Activated CD4-positive, CD25-positive, alpha-beta regulatory T cell treated with anti-CD3 and anti-CD28 coated beads, Interleukin-2, amount 50 U/mL, for 24 hours (primary cell): ENCODE measurements at places on chromosomes 6 and 20.

- ATAC-seq, result no peak
Observed at GRCh38 chr6:971981-972640, 279.2 kb upstream of the EXOC2 start.

GRCh38 chr20:32674362-32674789 lies 635 bp upstream of the C20orf203 start:
- ATAC-seq, result peak; percentile 57

- no peak for ATAC-seq
Observed at GRCh38 chr6:26158581-26159356, 71.5 kb downstream of the HFE start.

- no peak for ATAC-seq
Observed at GRCh38 chr6:33452496-33452895, 1.9 kb upstream of the ZBTB9 start.

DNA sequence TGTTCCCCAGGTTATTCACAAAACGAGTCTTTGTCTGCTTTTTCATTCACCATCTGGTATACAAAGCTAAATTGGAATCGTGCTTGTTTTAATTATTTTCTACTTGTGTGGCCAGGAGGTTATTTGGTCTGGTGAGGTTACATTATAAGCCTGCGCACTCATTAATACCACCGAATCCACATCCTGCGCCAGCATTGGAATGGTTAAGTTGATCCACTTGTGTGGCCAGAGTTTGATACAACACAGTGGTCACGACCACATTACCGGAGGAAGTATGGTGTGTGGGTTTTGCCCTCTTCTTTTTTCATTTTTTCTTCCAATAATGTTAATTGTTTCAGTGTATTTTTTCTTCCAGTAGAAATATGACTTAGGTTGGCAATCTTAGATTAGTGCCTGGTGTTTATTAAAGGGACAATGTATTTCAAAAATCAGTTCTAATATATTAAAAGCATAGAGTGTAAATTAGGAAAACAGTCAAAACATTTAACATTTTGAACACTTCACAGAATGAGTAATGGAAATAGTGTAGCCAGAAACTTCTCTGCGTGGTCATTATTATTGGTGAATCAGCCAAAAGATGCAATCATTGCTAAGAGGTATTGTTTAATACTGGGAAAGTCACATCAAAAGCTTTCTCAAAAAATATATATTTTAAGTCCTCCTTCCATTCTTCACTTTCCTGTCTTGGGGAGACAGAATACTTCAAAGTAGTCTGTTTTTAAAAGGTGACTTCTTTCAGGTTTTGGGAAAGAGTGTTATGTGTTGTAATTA lies 84.5 kb downstream of the JARID2 start:
- peak; percentile 46 for ATAC-seq

DNA sequence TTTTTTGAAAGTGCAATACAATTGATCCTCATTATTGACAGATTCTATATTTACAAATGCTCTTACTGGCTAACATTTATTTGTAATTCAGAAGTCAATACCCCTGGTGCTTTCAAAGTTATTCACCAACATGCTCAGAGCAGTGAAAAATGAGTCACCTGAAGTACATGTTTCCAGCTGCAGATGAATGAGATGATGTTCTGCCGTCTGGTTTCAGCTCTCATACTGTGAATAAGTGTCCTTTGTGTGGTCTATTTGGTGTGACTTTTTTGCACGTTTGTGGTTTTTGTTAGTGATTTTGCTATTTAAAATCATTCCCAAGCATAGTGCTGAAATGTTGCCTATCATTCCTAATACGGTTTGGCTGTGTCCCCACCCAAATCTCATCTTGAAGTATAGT lies 22.3 kb upstream of the EYA4 start:
- no peak for ATAC-seq

GRCh38 chr20:37523911-37524700 lies 3.1 kb downstream of the NNAT start:
- no peak for ATAC-seq

DNA sequence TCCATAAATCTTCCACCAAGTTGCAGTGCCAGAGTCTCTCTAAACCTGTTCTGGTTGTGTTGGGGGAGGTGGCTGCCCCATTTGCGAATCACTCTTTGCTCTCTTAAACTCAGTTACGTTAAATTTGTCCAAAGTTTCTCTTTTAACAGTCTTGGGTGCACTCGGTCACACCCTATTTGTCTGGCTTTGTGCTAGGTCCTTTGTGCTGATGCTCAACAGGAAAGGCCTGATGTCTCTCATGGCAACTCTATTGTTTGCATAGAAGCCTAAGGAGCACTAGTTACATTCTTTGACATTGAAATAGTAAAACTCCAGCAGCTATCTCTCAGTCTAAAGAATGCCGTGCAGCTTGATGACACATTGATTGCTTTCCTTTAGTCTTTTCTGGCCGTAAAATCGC lies 105.1 kb downstream of the TRMT11 start:
- no peak for ATAC-seq

DNA sequence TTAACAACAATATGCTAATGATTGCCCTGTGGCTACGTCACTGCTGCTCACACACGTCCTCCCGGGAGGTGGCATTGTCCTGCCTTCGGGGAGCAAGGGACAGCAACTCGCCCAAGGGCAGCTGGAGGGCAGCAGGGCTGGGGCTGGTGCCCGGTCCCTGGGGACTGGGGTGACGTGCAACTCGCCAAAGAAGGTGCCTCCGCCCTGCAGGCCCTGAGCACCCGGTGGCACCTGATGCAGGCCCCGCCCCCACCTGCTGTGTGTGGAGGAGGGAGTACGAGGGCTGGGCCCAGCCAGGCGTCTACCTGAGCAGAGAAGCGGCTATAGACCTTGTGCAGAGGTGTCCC lies 64.8 kb upstream of the SLCO4A1 start:
- ATAC-seq, result no peak

DNA sequence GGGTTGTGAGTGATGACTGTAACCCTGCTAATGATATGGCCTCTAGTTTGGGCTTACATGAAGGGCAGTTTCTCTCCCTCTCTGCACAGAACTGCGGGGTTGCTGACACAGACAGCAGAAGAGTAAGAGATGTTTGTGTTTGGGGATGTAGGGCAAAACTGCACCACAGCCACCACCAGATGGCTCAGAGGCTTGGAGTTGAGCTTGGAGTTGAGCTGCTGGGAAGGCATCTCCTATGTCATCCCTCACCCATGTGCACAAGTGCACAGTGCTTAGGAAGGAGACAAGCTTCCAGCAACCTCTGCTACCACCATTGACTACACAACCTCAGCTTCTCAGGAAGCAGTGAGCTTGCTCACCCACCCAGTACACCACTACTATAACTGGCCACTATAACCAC lies 303.9 kb upstream of the DEFB112 start:
- no peak for ATAC-seq
